ENCODE measurements at places on chromosomes 5 and 9.
A peak's percentile ranks its signal among the peaks of the same experiment; 100 is the strongest.

GRCh38 chr9:23577611-23578010 is 248.4 kb downstream of the ELAVL2 start:
- DNase-seq = no peak

- DNase-seq = peak; percentile 26
Observed at GRCh38 chr9:111483858-111484571, at the start of gene ECPAS. ECPAS (minus strand) TSS chr9:111484383; CDS start chr9:111472918, 11,465 bp downstream.

DNA sequence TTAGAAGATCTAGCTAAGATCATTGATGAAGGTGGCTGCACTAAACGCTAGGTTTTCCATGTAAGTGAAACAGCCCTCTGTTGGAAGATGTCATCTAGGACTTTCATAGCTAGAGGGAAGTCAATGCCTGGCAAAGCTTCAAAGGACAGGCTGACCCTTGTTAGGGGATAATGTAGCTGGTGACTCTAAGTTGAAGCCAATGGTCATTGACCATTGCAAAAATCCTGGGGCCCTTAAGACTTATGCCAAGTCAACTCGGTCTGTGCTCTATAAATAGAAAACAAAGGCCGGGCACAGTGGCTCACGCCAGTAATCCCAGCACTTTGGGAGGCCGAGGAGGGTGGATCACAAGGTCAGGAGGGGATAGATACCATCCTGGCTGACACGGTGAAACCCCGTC is 26.6 kb upstream of the FIBCD1 start:
- DNase-seq = no peak

DNA sequence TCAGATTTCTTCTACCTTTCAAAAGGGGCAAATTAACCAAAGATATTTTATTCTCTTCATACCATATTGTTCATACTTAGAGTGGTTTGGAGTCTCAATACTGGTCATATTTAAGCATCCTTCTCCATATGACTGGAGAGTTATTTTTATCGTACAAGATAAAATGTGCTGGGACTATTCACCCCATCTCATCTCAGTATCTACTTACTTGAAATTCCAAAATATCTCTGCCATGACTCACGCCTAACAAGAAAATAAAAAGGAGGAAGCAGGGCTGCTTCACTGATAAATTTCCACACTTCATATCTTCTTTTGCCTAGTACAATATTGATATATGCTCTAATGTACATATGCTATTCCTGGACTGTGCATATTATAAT is 277.9 kb upstream of the CDH9 start:
- no peak for DNase-seq

- DNase-seq = no peak
Observed at GRCh38 chr5:93916872-93917271, 175.5 kb upstream of the POU5F2 start.

- DNase-seq = no peak
Observed at GRCh38 chr5:93589829-93590215, 6.8 kb downstream of the NR2F1 start.

DNA sequence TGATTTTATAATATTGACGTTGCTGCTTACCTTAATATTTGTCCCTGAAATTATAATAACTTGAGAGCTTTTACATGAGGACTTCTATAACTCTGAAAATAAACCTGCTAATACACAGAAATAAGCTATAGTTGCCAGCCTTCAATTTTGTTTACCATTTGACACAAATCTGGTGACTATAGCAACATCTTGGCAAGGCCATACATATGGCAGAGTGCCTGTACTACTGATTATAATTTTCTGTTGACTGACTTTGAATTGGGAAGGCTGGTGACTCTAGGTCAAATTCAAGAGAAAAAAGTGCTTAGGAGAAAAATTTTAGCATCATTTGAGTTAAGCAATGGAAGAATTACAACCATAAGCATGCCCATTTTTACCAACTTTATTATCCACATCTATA is 581.4 kb upstream of the PTPRD start:
- DNase-seq = no peak

DNA sequence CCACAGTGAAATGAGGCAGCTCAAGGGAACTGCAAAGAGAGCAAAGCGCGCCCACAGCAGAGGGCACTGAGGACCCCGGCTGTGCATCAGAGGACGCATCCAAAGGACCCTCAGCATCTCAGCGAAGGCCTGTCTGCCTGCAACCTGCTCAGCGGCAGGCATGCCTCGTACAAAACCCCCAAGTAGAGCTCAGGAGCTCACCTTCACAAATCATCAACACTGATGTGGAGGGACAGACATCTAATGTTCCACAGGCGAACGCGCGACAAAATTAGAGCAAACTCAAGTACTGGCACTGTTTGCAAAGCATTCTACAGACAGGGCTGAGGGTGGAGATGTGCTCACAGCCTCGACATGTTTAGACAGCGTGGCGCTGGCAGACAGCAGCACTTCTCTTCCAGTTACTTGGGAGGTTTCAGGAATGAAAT is 81.0 kb downstream of the DCP2 start:
- no peak for DNase-seq

- DNase-seq = no peak
Observed at GRCh38 chr5:176817369-176817840, 7.0 kb downstream of the UNC5A start.

DNA sequence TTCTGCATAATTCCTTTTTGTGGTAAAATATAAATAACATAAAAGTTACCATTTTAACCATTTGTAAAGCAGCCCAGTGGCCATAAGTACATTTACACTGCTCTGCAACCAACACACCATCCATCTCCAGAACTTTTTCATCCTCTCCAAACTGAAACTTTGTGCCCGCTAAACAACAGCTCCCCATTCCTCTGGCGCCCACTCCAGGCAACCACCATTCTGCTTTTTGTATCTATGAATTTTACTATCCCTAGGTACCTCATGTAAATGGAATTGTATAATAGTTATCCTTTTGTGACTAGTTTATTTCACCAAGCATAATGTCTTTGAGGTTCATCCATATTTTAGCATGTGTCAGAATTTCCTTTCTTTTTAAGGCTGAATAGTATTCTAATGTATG is 141.1 kb downstream of the DMXL1 start:
- no peak for DNase-seq

DNA sequence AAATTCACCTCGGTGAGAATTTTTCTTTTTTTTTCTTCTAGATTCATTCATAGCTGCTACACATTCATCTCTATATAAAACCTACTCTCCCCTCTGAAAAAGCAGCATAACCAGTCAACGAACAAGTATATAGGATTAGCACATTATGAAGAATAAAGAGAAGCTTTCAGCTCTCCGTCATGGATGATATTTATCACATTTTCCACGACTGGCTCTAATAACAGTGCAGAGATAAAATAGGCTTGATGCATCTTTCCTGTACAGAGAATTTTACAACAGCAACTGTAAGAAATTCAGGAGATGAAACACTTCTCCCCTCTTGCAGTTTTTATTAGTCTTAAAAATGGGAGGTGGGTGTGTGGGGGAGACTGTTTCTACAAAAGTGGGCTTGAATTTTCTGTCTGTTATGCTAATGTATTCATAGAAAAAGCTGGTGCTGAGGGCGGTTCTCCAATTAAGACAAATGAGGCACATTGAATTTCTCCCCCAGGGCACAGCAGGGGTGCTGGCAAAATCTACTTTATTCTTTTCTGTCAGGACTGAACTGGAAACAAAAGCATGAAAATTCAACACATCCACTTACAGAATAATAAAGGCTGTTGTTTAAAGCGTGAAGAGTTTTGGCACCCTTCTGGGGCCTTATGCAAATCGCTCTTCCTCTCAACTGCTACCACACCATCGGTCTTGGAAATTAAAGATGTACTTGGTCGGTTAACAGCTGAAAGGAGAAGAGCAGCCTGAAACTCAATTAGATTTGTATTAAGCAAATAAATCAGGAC is 233.9 kb upstream of the ZNF608 start:
- no peak for DNase-seq

DNA sequence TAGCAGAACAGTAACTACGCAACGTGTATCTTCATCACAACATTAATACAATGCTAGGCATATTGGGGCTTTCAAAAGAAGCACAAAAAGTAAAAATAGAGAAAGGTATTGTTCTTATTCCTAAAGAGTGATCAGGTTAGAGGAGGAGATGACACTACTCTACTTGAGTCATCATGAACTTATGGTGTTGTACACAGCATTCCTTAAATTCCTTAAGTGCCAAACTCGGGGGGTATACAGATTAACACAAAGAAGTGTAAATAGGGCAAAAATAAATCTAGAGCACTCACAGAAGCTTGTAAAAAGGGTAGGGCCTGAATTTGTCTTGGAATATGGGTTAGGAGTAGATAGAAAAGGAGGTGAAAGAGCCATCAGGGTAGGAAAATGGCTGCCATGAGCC is 308.0 kb upstream of the DAP start:
- no peak for DNase-seq

DNA sequence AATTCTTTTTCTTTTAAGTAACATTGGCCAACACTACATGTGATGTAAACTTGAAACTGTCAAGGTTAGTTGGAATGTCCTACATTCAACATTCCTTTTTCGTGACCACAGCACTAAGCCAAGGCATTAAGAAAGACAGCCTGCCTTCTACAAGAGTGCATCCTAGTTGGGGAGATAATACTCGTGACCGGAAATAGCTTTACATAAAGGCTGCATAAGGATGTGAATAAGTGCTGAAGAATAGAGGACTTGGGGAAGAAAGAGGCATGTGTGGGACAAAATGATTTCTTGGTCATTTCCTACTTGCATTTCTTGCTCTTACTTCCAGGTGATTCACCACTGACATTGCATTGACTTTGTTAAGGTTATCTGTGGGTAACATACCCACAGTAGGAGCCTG is 282.0 kb downstream of the DMRT2 start:
- no peak for DNase-seq

DNA sequence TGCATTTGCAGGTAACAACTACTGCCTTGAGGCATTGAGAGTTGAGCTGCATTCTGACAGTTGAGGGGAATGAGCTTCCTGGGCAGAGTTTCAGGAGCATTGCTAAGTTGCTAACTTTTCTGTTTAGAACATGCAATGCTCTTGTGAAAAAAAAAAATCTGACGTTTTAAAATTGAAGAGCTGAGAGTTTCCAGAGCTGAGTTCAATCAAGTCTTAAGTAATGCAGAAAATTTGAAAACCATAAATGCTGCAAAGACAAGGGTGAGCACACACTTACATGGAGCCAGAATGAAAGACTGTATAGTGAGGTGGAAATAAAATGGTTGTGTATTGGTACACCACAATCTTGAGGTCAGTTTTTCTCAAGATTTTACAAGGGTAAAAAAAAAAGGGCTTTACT is 166.0 kb downstream of the GABRB2 start:
- no peak for DNase-seq

- DNase-seq = no peak
Observed at GRCh38 chr9:136492978-136493522, 10.2 kb upstream of the SEC16A start.

- DNase-seq = no peak
Observed at GRCh38 chr9:131876486-131876885, 136.6 kb upstream of the RAPGEF1 start.

- DNase-seq = no peak
Observed at GRCh38 chr5:126384985-126385384, 38.2 kb upstream of the GRAMD2B start.

DNA sequence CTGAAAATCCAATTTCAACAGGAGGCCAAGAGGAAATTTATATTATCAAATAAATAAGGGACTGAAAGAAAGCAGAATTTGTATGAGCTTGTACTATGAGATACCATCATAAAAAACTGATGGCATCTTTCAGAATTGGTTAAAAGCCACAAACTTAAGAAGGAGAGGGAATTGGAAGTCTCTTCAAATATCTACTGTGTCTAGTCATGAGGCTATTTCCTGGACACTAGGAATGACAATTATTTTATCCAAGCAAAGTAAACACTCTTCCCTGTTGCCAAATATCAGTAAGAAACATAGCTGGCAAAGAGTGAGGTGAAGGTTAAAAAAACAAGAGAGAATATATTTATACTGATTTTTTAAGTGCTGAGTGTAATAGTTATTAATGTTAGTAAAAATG is 101.5 kb upstream of the ARRDC3 start:
- DNase-seq = no peak

DNA sequence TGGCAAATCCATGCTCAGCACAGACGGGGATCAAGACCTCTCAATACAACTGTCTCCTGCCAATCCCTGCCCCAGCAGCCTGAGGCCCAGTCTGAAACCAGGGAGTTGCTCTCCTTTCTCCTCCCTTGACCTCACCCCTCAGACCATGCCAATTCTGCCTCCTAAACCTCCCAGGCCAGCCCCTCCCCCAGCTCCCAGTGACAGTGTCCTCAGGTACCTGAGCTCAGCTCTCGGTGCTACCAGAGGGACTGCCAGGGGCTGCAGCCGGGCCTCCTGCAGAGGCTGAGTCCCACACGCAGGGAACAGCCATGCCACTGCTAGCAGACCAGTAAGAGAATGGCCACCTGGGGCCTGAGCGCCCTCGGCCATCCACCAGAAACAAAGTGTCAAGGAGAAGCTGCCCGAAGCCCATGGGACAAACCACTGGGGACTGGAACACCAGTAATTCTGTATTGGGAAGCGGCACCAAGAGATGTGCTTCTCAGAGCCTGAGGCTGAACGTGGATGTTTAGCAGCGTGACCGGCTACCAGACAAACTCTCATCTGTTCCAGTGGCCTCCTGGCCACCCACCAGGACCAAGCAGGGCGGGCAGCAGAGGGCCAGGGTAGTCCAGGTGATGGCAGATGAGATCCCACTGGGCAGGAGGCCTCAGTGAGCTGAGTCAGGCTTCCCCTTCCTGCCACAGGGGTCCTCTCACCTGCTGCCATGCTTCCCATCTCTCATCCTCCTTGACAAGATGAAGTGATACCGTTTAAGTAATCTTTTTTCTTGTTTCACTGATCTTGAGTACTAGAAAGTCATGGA is 557 bp upstream of the IL3 start:
- DNase-seq = no peak

DNA sequence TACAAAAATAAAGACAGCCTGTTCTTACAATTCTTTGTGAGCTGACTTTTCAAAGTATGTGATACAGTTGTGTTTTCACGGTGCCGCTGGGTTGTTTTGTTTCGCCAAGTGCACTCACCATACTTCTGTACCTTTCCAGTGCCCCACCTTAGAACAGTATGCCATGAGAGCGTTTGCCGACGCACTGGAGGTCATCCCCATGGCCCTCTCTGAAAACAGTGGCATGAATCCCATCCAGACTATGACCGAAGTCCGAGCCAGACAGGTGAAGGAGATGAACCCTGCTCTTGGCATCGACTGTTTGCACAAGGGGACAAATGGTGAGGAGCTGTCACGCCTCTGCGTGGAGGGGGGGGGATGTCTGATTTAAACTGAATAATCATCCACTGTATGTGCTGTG is 12.9 kb downstream of the CCT5 start:
- DNase-seq = no peak

GRCh38 chr9:68710111-68710471 is 5.1 kb downstream of the PIP5K1B start:
- DNase-seq = no peak

DNA sequence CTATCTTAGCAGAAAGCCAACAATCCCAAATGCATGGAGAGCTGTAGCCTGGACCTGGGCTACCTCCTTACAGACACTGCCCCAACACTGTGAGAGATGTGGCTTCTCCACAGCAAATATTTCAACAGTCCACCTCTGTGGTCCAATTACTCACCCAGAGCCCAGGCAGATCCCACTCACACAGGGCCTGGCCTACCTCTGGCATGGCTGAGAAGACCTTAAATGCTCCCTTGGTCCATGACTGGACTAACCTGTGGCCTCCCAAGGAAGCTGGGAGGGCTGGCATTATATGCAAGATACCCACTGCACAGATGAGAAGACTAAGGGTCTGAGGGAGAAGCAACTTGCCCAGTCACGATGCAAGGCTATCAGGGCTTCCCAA is 22.8 kb upstream of the SLC25A51 start:
- no peak for DNase-seq

- DNase-seq = no peak
Observed at GRCh38 chr5:72075461-72075860, 31.8 kb upstream of the MAP1B start.

GRCh38 chr5:172671091-172671490 is 30.0 kb downstream of the NEURL1B start:
- DNase-seq = no peak
